ENCODE measurements at places on chromosomes 3 and 15.

- DNase-seq: no peak
These were observed 34.1 kb downstream of the TMEM158 start for GRCh38 chr3:45191924-45192417.

- no peak for DNase-seq
These were observed 9.9 kb downstream of the AMOTL2 start for GRCh38 chr3:134364061-134364935.

GRCh38 chr3:133488785-133489367 lies 84.6 kb upstream of the CDV3 start:
- DNase-seq: no peak

DNA sequence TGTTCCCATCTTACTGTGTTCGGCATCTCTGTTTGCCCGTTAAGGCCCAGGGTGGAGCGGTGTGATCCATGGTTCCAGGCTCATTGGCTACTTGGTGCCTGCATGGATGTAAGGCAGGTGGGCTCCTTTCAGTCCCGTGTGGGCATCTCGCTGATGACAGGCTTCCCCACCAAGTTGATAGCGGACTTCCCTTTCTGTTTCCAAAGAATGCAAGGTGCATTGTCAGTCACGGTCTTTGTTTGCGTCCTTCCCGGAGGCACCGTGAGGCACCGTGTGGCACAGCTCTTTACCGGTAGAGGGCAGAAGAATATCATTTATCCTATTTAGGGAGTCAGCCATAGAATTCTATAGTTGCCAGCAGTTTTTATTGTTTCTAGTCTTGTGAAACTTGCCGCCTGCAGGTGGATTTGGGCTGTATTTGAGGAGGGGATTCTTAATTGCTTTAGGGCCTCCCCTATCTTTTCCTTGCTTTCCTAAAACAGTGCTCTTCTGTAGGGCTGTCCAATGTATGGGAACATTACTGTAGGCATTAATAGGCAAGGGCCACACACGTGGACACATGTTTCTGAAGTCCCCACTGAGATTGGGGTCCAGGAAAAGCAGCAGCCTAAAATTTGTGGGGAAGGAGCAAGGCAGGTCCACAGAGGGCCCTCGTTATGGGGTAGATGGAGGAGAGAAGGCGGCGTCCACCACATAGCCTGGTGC lies 244.1 kb downstream of the SLCO3A1 start:
- DNase-seq: no peak

DNA sequence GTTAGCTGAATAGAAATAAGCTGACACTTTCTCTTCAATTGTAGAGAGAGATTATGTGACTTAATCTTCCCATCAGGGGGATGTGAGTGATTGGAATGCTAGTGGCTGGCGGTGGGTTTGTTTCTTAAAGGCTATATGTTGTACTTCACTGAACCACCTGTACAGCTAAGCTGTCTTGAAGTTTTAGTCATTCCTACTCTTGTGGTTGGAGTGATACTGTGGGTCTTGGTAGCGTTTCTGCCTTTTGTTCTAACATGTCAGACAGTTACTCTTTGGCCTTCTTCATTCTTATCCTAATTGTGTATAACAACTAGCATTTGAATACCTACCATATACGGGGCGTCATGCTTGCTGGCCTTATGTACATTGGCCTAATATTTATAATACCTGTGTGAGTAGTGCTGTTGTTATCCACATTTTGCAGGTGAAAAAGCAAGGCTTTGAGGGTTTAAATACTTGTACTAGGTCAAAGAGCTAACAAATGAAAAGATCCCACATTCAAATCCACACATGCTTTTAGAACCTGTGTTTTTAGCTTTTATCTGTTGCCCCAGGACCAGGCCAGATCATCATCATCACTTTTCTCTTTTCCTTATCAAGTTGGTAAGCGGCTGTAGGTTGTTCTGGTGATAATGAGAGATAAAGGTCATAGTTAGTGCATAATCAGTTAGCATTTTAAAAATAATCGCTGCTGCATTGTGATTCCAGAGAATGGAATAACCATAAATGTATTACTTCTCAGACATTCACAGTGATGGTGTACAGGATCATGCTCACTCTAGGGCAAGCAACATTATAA lies 50.2 kb downstream of the AKAP13 start:
- no peak for DNase-seq

DNA sequence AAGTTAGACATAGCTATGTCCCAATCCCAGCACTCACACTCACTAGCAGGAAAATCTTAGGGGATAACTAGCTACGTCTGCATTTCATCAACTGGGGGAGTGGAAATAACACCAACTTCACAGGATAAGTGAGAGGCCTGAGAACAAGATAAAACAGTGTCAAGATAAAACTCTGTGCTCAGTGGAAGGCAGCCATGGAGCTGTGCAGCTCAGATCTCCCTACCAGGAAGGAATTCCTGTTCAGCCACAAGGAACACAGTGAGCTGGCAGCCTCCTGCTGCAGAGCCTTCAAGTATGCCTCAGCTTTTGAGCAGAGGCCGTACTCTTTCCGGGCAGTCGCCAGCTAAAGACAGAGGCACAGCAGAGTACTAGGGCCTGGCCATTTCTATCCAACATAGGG lies 115.8 kb upstream of the TOPAZ1 start:
- DNase-seq: no peak

GRCh38 chr15:62841269-62841628 lies 201.3 kb upstream of the TPM1 start:
- DNase-seq: no peak

- DNase-seq: no peak
These were observed 36.1 kb downstream of the SCN5A start for GRCh38 chr3:38613426-38613825.

DNA sequence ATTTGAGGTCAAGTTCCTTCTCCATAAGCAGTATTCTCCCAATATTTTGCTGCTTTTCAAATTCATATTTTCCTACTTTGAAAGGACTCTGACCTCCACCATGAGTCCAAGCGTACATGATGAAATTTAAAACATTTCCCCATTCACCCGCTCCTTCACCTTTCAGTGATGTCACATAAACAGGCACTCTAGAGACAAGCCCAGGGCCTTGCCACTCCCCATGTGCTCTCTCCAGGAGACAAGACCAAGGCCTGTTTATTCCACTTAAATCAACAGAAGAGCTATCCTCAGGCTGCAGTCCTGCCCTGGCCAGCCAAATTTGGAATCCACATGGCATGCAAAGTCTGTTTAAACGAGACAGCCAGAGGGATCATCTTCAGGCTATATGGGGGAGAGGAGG lies 161.5 kb downstream of the ARRDC4 start:
- DNase-seq: no peak

- no peak for DNase-seq
These were observed 118.5 kb upstream of the LIPC start for GRCh38 chr15:58313304-58313703.

GRCh38 chr15:72464251-72464650 lies 9.9 kb upstream of the ARIH1 start:
- no peak for DNase-seq

DNA sequence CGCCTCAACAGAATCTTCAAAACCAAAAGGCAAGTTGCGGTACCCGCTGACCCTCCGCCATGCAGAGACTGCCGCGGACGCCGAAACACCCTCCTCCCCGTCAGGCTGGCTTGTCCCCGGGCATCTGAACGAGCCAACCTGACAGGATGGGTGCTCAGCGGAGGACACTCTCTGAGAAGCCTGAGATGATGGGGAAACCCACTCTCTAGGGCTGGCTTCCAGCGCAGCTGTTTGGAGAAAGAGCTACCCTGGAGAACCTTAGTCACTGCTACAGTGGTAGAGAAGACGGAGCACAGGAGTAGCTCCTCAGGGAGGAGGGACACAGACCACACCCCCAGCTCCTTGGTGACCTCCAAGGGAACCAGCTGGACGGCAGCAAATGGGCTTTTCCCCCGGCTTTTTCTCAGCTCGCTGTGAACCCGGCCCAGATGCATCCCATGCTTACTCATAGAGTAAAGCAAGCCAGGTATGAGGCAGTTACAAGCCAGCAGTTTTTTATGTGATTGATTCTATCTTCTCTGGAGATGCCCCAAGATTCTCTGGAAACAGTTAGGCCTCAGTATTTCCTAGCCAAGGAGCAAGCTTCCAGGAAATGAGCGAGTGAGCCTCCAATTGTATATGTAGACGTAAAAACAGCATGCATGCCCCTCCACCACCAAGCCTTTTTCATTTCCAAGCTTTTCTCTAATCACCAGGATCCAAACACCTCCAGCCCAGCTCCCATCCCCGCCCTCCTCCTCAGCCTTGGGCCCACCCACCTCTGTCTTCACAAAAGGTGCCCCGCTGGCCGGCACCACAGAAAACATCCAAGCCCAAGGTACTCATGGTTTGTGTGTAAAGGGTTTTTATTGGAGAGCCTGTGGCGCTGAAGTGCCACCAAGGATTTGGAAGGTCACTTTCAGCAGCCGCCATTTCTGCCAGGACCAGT lies 38.7 kb downstream of the FAM174B start:
- DNase-seq: no peak

Measured in CD4-positive, alpha-beta memory T cell (primary cell).